ENCODE measurements at places on chromosomes 16 and 17.

DNA sequence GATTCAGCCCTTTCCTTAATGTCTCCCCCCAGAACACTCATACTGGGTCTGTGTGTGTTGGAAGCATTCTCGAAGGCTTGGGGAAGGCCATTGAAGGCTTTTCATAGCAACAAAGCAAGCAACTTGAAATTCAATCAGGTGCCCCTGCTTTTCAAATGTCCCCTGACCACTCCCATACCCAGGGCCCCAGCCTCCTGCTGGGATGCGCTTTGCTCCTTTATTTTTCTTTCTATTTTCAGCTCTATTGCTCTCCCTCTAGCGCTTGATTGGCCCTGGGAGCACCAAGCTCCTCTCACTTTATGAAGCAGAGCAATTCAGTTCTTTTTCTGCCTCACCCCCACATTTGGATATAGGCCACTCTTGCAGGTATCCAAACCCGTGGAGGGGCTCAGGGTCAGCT is 92.0 kb downstream of the WSCD1 start:
- DNase-seq, result no peak

- DNase-seq, result no peak
These were observed 23.9 kb upstream of the NOS2 start for GRCh38 chr17:27824176-27824715.

GRCh38 chr17:21089933-21090901 is 36.5 kb upstream of the DHRS7B start:
- no peak for DNase-seq

DNA sequence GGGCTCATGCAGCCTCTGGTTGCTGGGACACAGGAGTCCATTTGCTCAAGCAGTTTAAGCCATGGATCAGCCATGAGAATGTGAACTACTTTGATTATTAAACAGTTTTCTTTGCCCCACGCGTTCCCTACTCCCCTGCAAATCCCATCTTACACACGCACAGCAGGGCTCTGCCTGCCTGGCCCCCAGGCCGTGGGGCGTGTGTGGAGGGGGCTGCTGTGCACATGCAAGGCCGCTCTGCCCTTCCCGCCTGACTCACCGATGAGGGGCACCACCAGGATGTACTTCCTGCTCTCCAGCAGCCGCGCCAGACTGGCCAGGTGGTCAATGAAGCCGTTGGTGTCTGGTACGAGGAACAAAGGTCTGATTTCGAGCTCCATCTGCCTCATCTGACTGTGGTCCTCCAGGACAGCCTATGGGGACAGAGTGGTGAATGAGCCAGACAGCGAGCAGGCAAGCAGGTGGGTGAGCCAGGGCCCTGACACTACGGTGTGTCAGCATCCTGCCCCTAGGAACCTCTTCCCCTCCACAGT is 13.7 kb downstream of the HIC1 start:
- peak; percentile 75 for DNase-seq

DNA sequence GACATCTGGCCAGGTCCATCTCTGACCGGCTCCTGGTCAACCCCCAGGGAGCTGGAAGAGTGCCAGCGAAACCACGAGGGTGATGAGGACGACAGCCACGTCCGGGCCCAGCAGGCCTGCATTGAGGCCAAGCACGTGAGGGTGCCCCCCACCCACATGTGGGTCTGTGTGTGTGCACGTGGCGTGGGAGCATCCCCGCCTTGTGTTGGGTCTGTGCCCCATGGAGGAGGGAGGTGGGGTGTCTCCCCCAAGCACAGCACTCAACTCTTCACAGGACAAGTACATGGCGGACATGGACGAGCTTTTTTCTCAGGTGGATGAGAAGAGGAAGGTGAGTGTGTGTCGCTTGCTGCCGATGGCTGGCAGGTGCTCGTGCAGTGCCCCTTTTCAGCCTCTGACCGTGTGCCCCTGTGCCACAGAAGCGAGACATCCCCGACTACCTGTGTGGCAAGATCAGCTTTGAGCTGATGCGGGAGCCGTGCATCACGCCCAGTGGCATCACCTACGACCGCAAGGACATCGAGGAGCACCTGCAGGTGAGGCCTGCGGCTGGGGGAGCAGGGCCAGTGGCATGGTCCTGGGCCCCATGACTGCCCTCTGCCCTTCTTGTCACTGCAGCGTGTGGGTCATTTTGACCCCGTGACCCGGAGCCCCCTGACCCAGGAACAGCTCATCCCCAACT is 1.7 kb downstream of the STUB1 start:
- no peak for DNase-seq

DNA sequence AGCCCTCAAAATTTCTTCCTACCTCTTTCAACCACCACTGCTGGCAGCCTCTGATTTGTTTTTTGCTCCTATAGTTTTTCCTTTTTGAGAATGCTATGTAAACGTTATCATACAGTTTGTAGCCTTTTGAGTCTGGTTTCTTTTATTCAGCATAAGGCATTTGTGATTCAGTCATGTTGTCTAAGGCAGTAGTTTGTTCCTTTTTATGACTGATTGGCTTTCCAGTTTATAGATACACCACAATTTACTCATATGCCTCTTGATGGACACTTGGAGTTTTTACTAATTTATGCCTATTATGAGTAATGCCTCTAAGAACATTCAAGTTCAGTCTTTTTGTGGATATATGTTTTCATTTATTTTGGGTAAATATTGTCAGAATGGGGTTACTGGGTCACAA is 136.6 kb downstream of the CHD9 start:
- no peak for DNase-seq

DNA sequence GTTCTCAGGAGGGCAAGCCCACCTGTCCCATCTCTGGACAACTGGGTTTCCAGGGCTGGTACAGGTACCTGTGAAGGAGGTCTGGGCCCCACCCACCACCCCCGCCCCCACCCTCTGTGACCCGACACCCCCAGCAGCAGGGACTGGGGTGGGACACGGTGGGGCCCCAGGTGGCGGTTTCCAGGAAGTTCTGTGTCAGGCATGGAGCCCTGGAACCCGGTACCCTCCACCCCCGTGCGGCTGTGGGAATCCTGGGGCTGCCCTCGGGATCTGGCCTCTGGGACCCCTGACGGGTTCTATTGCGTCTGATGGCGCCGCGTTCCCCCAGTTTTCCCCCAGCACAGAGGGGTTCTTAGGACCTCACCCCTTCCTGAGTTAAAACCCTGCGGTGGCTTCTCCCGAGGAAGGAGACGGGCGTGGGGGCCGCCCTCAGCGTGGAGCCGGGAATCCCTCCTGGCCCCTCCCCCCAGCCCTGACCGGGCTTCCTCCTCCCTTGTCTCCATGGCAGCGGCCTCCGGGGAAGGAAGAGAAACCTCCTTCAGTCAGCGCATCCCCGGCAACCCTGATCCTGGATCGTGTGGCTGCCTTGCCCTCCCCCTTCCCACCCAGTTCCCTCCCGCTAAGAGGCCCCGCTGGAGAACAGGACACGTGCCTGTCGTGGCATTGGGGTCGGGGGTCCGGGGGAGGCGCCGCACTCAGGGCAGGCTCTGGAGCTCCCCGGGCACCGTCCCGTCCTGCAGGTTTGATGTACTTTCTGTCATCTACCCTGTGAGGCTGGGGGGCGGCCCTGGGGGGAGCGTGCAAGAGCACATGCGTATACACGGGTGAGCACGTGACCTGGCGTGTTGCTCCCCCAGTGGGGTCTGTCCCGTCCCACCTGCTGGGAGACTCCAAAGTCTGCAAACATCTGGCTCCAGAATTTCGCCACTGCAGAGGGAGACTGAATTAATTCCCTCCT is 30.3 kb downstream of the CACNA1H start:
- peak; percentile 72 for DNase-seq

DNA sequence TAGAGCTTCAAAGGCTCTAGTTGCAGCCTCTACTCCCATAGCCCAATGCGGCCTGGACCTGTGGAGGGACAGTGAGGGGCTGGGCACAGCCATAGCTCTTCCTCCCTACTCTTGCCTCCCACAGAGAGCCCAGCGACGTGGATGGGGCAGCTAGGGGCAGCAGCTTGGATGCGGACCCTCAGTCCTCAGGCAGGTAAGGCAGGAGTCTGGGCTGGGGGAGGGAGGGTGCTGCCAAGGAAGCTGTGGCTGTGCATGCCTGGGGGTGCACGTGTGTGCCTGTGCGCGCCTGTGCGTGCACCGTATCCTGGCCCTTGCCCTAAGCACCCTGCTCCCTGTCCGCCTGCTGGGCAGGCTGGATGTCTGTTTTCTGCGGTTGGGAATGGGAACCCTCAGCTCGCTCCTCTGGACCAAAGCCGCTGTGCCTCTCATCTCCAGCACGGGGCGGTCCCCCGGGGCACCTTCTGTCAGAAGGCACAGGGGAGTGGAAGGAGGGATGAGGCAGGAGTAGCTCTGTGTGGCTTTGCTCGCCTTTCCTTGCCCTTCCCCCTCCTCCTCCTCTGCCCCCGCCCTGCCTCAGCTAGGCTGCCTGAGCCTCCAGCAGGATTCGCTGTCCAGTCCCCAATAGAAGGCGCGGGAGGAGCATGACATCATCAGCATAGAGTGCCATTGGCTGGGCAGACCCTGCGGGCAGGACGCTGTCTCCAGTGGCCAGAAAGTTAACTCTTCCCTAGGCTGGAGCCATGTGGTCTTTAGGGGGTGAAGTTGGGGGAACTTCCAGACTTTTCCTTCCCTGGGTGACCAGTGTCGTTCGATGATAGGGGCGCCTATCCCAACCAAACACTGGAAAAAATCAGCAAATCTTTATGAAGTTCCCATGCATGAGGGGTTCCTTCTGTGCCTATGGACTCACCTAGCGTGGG is 797 bp downstream of the PRCD start:
- DNase-seq, result peak; percentile 96

DNA sequence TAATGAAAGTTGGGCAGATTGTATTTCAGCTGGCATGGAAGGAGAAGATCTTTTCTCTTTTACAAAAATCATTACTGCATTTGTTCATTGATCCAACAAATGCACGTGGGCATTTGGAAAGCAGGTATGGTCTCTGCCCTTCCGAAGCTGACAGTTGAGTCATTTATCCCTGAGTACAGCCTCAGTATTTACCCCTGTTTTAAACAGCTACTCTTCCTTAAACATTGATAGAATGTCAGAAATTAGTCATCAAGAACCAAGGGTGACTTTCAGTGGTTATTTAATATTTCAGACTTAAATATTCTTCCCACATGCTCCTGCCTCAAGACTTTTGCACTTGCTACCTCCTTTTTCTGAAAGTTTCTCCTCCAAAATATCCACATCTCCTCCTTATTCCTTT is 226.7 kb upstream of the HSBP1 start:
- DNase-seq, result no peak

DNA sequence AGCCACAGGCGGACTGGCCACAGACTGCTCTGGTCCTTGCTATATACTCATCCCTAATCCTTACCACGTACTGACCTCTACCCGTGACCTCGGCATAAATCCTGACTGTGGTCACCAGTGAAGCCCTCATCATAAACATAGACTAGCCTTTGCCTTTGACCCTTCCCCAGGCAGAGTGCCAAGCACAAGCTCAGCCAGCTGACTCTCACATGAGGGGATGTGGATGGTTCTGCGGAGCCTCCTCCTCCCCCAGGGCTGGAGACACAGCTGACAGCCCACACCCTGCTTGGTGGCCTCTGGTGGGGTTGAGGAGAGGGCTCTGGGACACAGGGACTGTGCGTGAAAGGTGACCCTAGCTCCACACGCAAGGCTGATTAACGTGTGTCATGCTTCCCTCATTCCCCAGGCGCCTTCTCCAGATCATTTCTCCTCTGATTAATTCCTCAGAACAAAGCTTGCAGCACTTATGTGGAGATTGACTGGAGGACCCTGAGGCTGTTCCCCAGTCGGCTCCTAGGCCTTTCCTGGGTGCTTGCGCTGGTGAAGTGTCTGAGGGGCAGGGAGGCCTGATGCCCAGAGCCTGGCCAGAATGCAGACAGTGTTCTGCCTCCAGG is 241.5 kb upstream of the NLRP1 start:
- DNase-seq, result peak; percentile 22

GRCh38 chr16:48173889-48174288 is 18.1 kb upstream of the ABCC12 start:
- DNase-seq, result no peak

DNA sequence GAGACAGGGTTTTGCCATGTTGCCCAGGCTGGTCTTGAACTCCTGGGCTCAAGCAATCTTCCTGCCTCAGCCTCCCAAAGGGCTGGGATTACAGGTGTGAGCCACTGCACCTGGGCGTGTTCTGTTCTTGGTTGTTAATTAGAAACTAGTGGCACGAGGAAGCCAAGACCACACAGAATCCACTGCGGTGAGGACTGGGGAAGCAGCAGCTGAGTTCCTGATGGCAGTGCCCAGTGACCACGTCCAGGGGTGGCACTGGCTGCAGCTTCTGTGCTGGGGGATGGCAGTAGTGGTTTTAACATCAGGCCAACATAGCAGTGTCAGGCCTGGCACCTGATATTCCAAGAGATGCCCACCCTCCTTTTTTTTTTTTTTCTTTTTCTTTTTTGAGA is 39.7 kb upstream of the NDRG4 start:
- no peak for DNase-seq

DNA sequence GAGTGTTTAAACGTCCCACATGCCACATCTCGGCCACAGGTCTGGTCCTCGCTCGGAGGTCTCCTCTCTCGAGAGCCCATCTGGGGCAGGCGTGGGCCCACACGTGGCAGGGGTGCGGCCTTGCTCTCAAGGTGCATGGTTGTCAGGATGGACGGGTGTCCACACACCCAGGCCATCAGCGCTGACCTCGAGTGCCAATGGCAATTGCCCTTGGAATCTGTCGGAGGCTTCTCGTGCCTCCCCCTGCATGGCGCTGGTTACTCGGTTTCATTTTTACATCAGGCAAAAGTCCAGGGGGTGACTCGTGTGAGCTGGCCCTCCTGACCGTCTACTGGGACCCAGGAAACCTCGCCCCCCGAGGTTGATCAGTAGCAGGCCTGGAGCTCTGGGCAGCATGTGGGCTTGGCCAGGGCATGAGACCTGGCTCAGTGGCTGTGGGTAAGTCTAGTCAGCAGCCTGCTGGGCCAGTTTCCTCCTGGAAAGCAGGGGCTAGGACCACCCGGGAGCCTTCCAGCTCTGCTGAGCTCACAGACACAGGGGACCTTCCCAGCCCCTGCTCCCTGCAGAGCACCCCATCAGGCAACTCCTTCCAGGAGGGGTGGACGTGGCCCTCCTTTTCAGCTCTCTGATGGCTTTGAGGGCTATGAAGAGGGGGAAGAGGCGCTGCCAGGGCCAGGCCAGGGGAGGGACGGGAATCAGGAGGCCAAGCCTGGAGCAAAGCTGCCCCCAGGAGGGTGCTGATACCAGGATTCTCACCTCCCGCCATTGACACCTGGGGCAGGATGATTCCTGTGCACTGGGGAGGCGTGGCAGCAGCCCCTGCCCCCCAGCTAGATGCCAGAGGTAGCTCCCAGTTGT is 3.7 kb upstream of the ZNF469 start:
- DNase-seq, result no peak

DNA sequence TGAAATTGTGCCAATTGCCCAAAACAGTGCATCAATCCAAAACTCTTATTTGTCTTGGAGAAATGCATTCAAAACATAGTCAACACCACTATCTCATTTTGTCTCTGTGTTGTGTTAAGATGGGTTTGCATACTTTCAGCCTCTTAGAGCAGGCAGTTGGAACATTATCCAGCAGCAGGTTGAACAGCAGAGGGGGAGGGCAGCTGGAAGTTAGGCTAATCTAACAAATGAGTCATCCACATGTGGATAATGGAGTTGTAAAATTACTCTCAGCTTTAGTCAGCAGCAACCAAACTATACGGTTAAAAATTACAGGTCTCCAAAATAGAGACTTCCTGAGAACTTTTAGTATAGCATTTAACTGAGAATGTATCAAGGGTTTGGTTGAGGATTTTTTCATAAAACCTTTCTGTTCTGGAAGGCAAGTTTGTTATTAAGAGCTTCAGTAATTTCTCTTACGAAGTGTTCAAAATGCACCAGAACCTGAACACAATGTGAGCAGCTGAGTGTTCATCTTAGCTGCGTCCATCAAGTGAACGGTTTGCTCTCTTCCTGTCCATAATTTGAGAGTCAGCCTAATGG is 46.3 kb downstream of the PRKCA start:
- peak; percentile 77 for DNase-seq
